CD4-positive, alpha-beta T cell treated with Interleukin-15 for 1 hour (primary cell): ENCODE measurements at places on chromosomes 3 and 15.
A peak's percentile ranks its signal among the peaks of the same experiment; 100 is the strongest.

DNA sequence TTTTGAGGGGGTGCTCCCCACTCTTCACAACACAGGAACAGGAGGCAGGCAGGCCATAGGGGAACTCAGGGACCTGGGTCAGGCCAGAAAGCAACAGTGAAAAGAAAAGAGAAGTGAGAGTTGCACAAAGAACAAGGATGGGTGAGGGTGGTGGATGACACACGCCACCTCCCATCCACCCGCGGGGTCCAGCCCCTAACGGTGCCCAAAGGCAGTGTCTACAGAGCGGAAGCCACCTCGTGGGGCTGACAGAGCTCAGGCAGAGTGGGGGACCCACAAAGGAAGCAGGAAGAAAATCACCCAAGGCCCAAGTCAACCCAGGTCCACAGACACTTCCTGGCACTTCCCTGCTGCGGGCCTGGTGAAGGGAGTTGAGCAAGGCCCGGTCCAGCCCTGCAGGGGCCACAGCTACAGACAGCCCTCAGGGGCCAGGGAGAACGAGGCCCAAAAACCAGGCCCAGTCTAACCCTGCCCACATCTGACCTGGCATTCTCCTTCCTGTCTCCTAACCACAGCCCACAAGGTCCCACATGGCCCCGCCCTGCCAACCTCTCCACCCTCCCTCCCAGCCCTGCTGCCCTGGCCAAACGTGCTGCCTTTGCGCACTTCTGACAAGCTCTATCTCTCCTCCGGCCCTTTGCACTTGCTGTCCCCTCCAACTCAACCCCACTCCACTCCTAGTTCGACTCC, 5.9 kb downstream of the NUP210 start:
- DNase-seq: peak; percentile 86

GRCh38 chr3:188234132-188234531, 80.2 kb downstream of the LPP start:
- no peak for DNase-seq

GRCh38 chr3:183954875-183955274, 62.8 kb downstream of the ABCC5 start:
- no peak for DNase-seq

- DNase-seq: no peak
These were observed 478.3 kb upstream of the PPP2R3A start for GRCh38 chr3:135487261-135487660.

GRCh38 chr15:62104846-62105245, 38.1 kb downstream of the C2CD4A start:
- no peak for DNase-seq

DNA sequence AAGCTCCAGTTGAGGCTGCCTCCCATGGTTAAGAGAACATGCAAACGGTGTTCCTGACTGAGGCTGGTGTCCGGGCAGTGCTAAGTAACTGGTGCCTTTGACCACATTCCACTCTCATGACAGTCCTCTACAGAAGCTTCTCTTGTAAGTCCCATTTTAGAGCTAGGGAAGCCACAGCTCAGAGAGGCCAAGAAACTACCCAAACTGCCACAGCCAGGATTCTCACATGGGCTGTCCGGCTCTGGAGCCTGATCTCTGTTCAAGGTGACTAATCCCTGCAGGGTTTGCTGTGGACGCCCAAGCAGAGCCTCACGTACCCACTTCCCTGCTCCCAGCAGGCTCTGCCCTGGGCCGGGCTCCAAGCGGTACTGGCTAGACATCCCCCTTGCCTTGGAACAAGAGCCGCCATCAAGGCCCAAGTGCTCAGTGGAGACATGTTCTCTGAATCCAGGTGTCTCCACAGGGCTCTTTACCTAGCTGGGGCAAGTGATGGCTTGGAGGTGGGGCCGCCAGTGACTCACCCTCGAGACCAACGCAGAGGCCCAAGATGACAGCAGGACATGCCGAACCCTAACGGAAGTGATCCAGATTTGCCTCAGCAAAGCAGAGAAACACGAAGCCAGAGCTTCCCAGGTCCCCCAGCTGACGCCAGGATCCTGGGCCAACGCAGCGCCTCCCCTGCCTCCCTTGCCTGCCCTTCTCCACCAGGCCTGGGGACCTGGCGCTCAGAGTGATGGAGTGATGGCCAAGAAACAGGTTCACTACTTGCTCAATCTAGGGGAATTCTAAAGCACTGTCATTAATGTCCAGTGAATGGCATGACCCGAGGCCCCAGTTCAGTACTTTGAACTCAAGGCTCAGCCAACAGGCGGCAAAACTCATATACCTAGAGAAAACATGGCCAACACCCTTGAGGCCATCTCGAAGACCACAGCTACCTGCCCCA, 24.4 kb downstream of the KLHL25 start:
- no peak for DNase-seq

GRCh38 chr3:177830411-177830849, 633.1 kb upstream of the TBL1XR1 start:
- DNase-seq: no peak

DNA sequence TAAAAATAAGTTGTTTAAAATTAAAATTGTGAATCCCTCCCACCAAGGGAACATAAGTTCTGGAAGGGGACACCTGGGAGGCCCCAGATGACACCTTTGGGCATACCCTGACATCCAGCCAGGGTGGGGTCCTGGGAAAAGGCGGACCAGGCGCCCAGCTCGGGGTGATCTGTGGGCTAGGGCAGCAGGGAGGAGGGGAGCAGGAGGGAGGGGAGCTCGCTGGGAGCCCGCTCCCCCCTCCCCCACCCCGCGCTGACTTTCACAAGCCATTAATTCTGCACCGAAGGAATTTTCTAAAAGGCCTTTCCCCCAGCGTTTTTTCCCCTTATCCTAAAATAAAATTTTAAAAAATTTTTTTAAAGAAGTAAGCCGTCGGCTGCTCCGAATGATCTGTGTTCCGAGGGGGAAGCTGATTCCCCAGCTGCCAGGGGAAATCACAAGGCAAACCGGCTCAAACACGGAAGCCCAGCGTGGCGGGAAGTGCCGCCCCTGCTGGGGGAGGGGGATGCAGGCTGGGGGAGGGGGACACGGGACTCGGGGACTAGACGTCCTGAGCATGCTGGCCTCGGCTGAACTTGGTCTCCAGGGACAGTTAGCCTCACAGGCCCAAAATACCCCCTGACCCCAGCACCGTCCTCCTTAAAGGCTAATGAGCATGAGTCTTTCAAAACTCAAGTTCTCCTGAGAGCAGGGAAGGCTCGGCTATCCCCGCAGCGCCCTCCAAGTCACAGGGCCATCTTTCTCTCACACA, 13.9 kb downstream of the PLXND1 start:
- peak; percentile 29 for DNase-seq

GRCh38 chr3:61530355-61530754, 31.0 kb upstream of the PTPRG start:
- no peak for DNase-seq

DNA sequence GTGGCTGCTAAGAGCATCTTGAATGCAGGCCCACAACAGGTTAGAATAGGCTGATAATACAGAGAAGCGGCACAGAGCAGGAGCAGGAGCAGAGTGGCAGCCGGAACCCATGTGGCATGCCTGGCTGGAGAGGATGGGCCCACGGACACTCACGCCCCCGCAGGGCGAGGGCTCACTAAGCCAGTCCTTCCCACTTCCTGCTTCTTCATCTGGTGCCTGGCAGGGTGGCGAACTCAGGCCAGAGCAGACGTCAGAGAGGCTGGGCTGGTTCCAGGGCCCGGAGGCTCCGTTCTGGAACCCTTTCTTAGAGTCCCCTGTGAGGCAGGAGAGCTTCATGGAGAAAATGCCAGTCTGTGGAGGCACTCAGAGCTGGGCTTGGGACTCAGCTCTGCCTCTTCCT, 195.1 kb downstream of the NTRK3 start:
- no peak for DNase-seq
